NCI-H446 (cell line): ENCODE measurements at places on chromosomes 7 and 10.

DNA sequence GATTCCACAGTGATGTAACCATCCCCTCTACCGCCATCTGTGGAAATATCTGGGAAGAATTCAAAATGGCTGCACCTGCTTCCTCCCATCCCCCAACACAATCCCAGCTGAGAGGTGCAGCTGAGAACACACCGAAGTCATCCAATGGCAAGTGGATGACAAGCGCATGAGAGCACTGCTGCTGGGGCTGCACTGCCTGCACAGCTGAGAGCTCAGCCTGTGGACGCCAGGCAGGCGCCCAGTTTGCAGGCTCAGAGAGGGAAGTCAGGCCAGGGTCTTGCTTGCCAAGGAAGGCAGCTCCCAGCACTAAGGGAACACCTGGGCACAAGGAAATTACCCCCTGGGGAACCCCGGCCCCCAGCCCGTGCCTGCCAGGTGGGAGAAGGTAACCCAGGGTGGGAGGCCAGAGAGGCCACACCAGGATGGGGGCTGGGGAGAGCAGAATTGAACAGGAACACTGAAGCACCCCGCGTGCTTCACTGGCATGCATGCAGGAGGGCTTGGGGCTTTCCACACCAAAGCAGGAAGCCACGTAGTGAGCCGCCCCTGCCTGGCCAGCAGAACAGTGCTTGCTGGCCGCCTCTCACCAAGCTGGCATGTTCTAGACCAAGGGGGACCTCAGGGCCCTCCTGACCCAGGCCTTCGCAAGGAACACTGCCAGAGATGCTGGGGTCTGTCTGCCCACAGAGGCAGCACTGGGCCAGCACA, 46.2 kb downstream of the FAM53B start:
- no peak for DNase-seq

DNA sequence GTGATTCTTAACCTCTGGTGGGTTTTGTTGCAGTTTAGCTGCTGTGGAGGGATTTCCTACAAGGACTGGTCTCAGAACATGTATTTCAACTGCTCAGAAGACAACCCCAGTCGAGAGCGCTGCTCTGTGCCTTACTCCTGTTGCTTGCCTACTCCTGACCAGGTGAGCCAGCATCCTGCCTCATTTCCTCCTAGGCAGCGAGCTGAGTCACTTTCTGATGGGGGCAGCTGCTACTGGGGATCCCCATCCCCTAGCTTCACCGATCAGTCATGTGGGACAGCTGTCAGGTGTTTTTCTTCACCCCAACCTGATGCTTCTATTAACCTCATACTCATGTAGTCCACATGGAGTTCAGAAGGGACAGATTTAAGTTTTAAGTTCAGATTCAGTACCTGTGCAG, 21.7 kb upstream of the SMO start:
- DNase-seq = no peak

DNA sequence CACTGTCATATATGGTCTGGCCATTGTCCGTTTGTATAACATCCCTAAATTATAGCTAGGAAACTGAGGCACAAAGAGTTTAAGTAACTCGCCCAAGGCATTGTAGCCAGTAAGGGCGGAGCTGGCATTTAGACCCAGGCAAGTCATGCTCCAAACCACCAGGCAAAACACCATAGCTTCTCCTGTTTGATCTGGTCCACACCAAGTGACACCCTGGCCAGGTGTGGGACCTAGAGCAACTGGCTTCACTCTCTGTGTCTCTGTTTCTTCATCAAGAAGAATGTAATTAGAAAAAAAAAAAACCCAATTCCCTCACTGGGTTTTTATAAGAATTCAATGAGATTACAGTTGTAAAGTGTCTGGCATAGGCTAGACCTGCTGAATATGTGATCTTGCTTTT, 85.2 kb upstream of the AOAH start:
- DNase-seq = no peak

- DNase-seq = no peak
Observed at GRCh38 chr10:26520575-26520974, 82.4 kb downstream of the APBB1IP start.

- DNase-seq = no peak
Observed at GRCh38 chr7:146787266-146787665, 670.7 kb downstream of the CNTNAP2 start.

DNA sequence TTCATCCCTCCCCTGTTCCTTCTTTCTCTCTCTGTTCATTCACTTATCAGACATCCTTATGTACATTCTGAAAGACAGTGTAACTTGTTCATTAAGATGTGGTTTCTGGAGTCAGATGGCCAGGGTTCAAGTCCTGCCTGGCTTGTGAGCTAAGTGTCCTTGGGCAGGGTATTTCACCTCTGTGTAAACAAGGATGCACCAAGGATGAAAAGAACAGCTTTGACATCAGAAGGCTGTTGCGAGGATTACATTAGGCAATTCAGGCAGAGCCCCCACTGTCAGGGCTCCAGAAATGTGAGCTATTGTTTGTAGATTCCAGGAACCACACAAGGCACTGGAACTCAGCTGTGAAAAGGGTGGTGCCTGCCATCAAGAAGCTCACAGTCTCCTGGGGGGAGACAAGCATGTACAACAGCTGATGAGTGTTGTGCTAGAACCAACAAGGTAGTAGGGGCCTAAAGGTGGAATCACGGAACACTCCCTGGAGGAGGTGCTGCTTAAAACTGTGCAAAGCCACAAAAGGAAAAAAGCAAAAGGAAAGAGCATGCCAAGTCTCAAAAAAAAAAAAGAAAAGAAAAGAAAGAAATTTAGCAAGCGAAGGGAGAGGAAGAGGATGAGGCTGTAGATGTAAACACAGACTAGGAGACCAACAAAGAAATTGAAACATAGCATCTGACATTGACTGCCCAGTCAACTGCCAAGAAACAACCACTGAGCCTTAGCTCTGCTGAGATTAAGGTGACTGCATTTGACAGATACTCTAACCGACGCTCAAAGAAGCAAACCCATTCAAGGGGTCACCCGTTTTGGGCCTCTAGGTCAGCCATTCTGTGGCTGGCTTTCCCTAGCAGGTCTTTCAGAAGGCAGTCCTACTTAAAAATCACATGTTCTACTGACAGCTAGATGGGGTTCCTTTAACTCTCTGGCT, 12.5 kb downstream of the PDLIM1 start:
- DNase-seq = no peak

DNA sequence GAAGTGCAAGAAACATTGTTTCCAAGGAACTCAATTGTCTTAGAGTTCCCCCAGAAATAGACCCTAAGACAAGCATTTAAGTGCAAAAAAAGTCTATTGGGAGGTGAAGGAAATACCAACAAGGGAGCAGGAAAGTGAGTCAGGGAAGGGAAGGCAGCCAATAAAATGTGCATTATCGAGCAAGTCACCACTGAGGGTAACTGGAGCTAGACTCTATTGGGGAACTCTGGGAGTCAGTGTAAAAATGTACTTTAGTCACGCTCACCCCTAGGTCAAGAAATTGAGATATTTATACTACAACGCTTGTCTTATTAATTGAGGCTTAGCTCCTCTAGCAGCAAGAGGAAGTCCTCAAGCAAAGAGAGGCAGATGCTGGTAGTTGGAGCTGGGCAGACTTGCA, 137.7 kb downstream of the RTKN2 start:
- no peak for DNase-seq

- no peak for DNase-seq
Observed at GRCh38 chr10:86709396-86710185, 41.3 kb downstream of the LDB3 start.

- no peak for DNase-seq
Observed at GRCh38 chr7:33882950-33883670, 22.2 kb upstream of the BMPER start.

DNA sequence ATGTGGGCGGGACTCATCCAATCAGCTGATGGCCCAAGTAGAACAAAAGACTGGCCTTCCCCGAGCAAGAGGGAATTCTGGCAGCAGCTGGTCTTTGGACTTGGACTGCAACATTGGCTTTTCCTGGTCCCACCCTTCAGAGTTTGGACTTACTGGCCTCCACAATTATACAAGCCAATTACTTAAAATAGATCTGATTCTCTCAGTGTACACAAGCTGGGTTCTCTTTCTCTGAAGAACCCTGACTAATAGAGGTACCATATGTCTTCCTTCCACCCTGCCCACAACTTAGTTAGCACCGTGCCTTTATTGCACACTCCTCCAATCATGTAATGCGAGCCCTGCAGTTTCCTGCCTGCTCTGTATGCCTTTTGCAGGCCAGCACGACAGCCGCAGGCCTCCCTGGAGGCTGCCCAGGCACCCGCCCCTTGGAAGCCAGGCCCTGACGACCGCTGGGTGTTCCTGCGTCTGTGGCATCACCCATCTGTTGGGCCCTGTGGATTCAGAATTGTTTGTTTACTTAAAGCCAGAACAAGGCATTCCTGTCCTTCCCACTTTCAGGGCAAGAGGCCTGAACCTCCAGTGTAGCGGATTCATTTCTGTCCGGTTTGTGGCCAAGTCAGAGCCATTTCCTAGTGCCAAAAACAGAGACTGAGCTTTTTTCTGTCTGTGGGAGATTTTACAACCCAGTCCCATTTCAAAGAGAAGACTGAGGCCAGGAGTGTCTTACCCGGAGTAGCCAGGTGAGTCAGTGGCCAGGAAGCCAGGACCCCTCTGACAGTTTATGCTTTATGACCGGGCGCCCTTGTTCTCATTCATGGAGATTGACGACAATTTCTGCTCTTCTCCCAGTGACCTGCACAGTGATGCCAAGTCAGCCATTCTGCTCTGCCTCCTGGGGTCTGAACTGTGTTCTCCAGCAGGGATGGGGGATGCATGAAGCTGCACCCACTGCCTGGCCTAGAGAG, 968 bp upstream of the INMT start:
- DNase-seq = peak; percentile 82

DNA sequence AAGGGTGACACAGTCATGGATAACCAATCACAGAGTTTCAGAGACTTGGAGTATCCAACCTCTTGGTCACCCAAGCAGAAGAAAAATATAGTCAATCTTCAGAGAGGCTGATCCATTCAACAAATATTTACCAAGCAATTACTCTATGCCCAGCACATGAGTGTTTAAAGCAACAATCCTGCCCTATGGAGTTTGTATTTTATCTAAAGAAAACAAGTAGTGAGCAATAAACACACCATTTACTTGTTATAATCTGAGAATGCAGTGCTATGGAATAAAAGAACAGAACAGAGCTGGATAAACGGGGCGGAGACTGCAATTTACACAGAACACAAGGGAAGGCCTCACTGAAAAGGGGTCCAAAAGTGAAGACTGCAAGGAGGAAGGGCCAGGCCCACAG, 63.8 kb downstream of the GRB10 start:
- DNase-seq = no peak

DNA sequence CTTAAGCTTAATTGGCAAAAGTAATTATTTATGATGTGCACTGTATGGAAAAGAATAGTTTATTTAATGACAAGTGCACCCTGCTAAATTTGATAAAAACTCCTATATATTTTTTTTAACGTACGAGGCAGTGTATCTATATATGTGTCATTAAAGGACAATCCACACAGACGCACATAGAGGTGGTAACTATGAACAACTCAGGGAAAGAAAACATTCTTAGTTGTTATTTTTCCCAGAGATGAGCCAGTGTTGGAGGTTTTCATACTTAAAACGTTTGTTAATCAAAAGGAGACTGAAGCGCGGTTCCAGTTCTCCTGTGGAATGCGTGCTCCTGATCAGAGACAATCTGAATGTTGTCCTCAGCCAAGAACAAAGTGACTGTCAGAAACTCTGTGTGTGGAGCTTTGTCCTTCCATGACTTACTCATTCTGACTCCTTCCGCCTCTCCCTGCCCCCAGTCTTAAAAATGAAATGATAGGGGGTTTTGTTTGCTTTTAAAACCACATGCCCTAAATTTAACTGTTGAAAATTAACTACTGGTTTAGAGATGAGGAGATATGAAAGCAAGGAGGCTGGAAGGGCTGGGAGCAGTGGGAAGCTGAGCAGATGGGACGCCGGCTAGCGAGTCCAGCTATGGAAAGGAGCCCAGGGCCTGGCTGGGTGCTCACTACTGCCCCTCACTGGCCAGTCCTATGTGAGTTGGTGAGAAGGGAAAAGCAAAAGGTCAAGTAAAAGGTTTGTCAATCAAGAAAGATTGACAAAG, 99.6 kb downstream of the SVIL start:
- peak; percentile 10 for DNase-seq
